Activated CD4-positive, alpha-beta T cell treated with anti-CD3 and anti-CD28 coated beads for 4 hours (primary cell): ENCODE measurements at places on chromosomes 6 and 20.

DNA sequence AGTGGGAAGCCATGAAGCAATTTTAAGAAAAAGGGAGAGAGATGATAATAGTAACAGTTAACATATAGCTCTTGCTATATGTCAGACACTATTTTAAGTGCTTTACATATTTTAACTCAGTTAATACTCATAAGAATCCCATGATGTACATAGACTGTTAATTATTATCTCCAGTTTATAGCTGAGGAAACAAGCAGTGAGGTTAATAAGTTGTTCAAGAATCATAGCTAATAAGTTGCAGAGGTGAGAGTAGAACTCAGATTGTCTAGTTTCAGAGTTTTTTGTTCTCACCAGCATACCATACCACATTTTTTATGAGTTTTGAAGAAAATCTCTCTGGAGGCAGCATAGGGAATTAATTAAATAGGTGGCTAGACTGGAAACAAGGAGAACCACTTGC lies 144.6 kb upstream of the MMS22L start:
- no peak for DNase-seq

DNA sequence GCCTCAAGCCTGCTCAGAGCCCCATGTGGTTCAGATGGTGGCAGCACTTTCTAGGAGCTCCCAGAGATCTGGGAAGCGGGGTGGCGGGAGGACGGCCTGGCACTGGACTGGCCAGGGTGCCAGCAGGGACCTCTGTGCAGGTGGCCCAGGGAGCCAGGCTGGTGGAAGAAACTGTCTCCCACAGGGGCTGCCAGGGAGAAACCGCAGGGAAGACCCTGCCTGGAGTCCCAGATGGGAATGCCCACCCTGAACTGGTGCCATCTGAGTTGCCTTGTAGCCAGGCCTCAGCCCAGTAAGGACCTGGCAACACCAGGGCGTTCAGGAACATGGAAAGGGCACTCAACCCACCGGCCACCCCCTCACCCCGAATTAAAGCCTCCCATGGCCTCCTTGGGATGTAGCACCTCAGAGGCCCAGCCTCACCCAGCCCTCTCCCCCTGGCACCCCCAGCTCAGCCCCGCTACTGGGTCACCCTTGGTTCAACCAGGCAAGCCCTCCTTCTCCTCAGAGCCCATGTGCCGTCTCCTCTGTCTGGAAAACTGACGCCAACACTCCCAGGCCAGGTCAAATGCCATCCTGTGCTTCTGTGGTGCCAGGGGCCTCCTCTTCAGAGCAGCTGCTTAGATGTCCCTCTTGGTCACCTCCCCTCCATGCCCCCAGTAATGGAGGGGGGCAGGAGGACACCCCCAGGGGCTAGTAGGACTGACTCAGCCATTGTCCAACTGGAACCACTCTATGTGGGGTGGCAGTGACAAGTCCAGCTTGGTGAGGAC lies 5.9 kb upstream of the C20orf144 start:
- DNase-seq, result no peak

DNA sequence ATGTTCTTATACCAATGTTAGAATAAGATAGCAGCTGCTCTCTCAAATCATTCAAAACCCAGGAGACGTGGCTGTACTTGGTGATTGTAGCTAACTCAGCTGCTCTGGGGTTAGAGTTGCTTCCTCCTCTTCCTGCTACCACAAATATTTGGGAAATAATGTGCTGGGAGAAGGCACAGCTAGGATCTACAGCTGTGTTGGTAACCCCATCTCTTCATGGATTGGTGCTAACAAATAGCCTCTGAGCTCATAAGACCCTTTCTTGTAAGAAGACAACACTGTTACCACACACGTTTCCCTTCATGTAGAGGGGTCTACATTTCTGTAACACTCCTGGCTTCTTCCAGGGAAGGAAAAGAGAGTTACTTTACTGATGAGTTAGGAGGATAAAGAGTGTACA lies 911.0 kb upstream of the CITED2 start:
- DNase-seq, result no peak

DNA sequence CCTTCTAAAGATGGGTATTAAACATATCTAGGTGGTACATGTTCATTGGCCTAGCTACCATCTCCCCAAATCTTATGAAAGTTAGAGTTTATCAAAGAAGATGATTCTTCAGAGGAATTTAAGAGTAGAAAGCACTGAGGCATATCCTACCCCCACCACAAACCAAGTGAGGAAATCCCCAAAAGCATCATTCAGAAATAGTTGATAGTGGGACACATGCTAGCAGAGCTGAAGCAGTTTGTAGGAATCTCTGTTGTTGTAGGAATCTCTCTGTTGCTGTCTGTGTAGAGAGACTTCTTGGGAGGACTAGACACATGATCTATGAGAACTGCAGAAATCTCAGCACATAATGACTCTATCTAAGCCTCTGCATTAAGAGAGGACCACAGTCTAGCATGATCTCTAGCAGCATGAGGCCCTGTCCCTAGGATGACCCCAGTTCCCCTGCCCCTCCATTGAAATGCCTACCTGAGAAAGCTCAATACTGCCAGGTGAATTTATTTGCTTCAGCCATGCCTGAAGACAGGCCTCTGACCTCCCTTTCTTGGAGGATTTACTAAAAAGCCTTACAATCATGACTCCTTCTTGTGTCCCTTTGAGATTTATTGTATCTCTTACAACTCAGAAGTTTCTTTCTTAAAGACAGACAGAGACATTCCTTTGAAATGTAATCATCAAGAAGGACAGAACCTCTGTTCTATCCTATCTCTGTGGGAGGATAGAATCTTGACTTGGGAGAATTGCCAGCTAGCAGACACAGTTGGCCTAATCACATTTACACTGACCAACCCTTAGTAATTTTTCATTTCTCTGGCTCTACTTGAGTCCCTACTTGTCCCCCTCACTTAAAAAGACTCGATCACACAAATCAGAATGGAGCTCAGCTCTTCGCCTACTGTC lies 582.4 kb downstream of the PHF3 start:
- no peak for DNase-seq

- DNase-seq, result no peak
Measured at GRCh38 chr6:121857551-121857950, 422.1 kb downstream of the GJA1 start.

DNA sequence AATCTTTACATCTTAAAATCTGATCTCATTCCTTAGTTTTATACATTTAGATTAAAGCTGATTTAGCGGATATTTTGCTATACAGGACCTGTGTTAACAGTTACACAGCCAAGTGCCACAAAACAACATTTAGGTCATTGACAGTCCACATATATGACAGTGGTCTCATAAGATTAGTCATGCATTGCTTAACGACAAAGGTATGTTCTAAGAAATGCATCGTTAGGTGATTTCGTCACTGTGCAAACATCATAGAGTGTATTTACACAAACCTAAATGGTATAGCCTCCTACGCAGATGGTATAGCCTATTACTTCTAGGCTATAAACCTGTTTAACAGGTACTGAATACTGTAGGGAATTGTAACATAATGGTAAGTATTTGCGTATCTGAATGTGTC lies 21.6 kb downstream of the ADGRG6 start:
- no peak for DNase-seq

DNA sequence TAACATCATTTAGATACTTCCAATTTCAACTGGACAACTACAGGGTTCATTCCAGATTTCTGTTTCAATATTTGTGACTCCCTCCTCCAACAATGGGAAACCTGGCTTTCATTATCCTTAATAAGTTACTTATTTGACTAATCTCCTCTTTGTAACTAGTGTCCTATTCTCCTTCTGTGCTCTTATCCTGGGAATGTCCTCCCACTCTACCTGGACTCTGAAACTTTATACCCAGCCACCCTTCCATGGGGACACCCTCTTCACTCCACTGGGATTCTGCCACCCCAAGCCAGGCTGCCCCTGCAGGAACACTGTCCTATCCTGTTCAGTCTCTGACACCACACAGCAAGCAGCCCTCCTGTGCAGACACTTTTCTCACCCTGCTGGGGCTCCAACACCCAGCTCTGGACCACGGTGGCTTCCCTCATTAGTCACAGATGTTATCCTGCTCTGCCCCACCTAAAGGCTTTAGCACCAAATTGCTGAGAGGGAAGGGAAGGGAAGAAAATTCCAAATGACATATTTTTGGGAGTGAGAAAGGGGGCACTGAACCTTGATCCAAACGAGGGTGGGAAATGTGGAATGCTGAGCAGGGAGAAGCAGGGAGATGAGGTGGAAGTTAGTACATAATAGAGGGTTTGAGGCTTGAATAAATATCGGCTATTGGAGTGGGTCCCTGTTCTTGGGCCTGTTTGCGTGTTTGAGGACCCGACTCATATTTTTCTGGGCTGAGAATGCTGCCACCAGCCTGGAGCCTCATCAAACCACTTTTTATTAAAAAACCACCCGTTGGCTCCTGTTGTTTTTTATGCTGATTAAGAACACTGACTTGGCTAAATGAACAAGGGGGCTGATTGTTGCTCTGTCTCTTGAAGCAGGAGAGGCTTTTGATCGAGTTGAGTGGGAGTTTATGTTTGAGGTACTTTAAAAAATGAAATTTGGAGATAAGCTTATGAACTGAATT lies 54.0 kb upstream of the AKIRIN2 start:
- DNase-seq, result no peak

GRCh38 chr20:57695012-57695411 lies 14.8 kb downstream of the PMEPA1 start:
- no peak for DNase-seq

GRCh38 chr20:10470276-10470675 lies 35.2 kb downstream of the SLX4IP start:
- DNase-seq, result no peak

- no peak for DNase-seq
Measured at GRCh38 chr6:3383525-3383924, 73.3 kb downstream of the SLC22A23 start.

DNA sequence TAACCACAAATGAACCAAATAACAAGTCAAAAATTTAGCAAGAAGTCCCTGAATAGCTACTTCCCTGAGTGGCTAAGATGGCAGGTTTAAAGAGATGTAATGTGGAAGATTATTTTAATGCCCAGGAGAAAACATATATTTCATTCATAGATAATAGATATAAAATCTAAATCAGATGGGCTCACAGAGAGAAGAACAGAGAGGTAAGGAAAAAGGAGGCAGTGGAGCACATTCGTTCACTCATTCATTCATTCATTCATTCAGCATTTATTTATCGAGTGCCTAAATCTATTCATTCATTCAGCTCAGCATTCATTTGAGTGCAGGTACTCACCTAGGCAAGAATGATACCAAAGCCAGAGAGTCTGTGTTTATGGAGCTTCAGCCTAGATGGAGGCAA lies 32.1 kb upstream of the IYD start:
- DNase-seq, result no peak

DNA sequence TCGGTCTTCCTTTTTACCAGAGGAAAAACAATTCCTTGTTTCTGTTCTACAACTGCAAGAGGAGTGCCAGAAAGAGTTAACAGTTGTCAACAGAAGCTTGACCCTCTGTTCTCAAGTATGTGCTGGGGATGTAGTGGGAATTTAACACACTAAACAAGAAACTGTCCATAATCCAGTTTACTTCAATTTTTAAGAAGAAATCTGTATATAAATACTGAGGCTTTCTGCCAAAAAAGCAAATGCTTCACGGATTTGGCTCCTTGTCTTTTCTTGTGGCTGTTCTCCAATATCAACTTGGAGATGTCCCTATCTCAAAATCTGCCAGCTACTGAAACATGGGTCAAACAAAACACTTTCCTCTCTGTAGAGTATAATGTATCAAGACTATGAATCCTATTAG lies 26.8 kb downstream of the REV3L start:
- DNase-seq, result no peak

DNA sequence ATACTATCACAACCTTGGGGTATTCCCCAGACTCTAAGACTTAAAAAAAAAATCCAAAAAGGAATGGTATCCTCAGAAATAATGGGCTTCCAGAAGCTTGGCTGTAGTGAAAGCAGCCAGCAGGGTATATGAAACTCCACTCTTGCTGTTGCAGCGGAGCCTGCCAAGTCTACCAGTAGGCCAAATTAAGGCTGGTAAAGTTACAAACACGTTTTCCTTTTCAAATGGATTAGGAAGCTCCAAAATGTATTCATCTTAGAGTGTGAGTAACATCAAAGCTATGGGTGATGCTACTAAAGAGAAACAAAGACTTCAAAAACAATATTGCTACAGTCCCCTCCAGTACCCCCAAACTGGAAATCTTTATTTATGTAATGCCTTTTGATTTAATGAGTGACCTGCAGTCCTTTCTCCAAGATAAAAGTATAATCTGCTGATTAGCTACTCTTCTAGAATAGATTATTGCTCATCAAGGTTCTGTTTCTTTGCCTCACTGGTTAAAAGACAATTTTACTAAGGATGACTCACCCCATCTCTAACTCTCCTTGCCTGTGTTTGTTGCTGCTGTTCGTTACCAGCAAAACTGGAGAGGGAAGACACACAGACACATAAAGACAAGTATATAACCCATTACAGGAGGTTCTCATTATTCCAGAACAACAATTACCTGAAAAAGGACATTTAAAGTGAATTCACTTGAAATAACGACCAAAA lies 84.9 kb downstream of the BTBD9 start:
- no peak for DNase-seq

DNA sequence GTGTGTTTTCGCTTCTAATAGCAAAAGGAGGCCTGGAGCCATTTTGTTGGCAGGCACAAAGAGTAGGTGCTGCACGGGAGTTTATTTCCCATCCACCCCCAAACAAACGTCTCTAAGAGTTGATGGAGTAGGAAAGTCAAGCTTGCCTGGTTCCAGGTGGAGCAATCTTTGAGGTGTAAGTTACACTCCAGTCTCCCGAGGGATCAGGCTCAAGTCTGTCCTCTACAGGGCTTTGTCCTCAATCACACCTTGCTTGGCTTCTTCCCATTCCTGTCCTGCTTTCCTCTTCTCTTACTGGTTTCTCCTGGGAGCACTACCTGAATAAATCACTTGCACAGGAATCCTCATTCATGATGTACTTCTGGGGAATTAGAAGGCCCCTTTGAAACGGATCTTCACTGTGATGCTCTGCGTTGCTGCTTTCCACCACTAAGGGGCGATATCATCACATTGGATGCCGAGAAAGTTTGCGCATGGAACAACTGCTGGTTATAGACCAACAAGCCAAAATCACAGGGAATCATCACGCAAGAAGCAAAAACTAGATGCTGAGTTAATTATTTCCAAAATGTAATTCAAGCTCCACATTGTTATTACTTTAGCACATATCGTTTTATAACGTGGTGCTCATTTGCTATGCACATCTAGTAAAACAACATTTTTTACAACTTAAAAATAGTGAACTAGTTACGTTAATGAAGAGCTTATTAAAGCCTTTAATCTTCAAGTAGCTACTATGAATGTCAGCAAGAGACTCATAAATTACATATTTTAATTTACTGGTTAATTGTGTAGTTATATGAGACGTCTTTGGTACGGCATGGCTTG lies 156.8 kb downstream of the DNAH8 start:
- DNase-seq, result peak; percentile 50

DNA sequence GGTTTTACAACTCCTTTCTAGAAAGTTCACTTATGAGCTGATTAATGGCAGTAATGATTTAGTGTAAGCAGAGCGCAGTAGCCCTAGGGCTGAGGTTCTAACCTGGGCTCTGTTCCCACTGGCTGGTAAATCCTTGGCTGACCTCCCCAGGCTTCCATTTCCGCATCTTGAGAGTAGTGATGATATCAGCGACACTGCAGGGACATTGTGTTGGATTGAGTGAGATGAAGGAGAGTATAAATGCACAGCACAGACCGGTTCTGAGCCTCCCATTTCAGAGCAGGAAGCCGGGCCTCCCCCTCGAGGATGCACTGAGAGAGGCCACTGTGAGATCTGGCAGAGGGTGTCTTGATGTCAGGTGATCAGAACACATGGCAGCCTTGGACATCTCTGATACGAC lies 477.2 kb upstream of the SULF2 start:
- DNase-seq, result no peak

- DNase-seq, result no peak
Measured at GRCh38 chr6:38239719-38240451, 399.8 kb downstream of the BTBD9 start.
